NCI-H2081 treated with DMSO at 0.1 percent for 48 hours (cell line): ENCODE measurements at places on chromosomes 3 and 15.

- no peak for DNase-seq
These were observed 43.2 kb downstream of the RAF1 start for GRCh38 chr3:12620729-12621128.

DNA sequence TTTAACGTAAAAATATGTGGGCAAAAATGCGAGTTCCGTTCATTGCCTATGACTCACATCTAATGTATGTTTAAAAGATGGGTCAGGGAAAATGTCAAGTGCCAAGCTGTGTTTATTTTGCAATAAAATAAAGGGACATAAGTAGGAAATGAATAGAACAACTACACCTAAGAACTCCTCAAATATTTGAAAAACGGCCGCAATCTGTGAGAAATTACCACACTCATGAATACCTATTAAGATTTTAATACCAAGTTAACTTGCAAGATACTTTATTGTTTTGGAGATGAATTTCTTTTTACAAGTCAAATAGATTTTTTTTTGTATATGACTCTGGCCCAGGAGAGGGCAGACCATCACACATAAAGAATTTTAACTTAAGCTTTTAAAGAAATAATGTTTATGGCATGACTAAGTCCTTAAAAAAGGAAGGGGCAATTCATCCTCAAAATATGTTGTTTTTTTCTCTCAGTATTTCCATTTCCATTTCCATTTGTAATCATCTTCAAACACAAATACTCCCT, 152.7 kb downstream of the SUCNR1 start:
- DNase-seq: no peak

- no peak for DNase-seq
These were observed 2.2 kb upstream of the RNF7 start for GRCh38 chr3:141735770-141736465.

DNA sequence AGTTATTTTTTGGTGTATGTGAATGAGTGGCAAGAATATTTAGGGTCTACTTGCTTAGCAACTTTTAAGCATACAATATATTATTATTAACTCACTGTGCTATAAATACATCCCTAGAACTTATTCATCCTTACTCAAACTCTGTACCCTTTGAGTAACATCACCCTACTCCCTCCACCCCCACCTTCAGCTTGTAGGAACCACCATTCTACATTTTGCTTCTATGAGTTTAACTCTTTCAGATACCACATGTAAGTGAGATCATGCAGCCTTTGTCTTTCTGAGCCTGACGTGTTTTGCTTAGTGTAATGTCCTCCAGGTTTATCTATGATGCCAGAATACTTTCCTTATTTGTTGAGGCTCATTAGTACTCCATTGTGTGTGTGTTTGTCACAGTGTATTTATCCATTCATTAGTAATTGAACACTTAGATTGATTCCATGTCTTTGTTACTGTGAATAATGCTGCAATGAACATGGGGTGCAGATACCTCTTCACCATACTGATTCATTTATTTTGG, 526.9 kb downstream of the PYDC2 start:
- peak; percentile 78 for DNase-seq

- DNase-seq: no peak
These were observed 4.7 kb downstream of the BHLHE40 start for GRCh38 chr3:4983739-4984510.

DNA sequence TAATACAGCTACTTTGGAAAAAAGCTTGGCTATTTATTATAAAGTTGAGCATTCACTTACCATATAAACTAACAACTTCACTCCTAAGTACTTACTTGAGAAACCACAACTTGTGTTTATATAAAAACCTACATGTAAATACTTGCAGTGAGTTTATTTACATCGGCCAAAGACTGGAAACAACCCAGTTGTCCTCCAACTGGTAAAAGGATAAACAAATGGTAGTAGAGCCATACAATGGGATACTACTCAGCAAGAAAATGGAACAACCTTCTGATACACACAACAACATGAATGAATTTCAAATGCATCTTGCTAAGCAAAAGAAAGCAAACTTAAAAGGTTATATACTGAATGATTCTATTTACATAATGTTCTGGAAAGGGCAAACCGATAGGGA, 63.7 kb downstream of the SLC7A14 start:
- no peak for DNase-seq

DNA sequence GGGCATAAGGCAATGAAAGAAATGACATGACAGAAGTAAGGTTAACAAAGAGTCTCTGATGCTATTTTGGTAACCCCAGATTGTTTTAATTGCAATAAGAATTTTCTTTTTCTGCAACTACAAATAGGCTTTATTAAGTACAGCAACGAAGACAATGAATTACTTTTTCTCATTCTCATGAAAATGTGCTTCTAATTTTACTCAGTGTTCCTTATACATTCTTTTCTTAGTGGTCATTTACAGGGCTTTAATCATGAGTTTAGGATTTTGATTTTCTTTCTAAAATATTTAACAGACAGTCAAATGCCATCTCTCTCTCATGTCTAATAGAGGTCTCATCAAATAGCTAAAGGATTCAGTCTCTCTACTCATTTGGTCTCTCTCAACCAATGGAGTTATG, 452.1 kb downstream of the RAP2B start:
- DNase-seq: no peak
